ENCODE measurements at places on chromosomes 3 and 15.
A peak's percentile ranks its signal among the peaks of the same experiment; 100 is the strongest.

- DNase-seq: no peak
Observed at GRCh38 chr3:30795176-30795575, 99.3 kb downstream of the GADL1 start.

DNA sequence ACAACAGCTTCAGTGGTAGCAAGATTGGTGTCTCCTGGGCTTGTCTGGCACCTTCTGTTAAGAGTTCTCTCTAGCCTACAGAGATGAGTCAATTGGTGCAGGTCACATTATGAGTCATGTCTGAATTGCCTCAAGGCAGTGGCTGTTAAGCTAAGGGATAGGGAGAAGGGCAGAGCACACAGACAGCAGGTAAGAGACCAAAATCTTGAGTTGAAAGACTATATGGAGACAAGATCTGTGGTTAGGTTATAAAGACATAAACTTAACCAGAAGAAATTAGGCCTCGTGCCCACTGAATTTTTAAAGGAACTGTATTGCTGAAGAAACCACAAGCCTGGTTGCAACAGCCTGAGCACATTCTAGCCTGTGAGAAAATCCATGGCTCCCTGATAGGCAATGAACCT is 19.2 kb upstream of the KPNA1 start:
- peak; percentile 26 for DNase-seq

- DNase-seq: no peak
Observed at GRCh38 chr3:116423374-116423773, 21.9 kb downstream of the LSAMP start.

GRCh38 chr3:190339130-190339529 is 16.9 kb upstream of the CLDN1 start:
- DNase-seq: peak; percentile 44

Measured in OCI-M1 (cell line).